Caudate nucleus (tissue), 63 donors: ENCODE measurements at places on chromosomes 2 and 18.

DNA sequence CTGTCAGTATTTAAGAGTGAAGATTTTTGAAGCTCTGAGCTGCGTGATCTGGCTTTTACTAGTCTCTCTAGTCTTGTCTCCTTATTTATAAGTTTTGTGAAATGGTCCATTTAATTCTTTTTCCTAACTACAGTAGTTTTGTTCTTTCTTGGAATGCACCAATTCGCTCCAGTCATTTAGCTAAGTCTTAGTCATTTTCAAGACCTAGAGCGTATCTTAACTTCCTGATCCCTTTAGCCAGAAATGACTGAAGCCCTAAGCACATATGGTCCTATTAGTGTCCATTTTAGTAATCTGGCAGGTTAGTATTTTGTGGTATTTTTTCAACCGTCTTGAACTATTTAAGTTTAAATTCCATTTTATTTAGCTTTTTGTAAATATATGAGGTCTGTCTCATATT is 3.6 kb downstream of the BIRC6 start:
- no peak for DNase-seq

- DNase-seq: no peak
Measured at GRCh38 chr18:45997700-45998151, 30.6 kb upstream of the EPG5 start.

GRCh38 chr2:36097022-36097421 is 258.6 kb upstream of the CRIM1 start:
- no peak for DNase-seq

DNA sequence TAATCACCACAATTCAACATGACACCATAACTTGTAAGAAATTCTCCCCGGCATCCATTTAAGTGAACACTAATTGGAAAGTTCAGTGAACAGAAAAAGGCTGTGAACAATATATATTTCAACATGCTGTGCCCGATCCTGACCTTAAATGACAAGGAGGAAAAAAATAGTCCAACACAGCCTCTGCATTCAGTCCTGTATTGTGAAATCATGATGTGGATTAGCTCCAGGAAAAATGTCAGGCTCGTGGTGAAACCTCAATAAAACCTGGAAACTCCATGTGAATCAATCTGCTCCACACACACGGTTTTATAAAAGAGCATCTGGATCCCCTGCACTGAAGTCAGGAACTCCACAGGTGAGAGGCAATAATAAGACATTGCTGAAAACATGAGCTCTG is 145.4 kb upstream of the SPOPL start:
- no peak for DNase-seq

DNA sequence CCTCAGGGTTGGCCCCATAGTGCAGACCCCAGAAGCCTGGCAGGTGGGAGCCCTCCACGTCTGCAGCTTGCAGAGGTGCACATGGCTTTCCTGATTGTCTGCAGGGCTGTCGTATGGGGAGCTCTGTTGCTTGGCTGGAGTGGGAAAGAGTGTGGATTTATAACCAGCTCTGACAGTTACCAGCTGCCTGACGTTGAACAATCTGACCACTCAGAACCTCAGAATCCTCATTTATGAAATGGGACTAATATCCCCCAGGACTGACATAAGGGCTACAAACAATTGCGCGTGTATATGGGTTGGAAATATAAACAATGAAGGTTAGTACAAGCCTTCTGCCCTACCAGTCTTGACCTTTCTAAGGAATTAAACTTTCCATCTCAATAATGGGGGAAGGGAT is 13.9 kb upstream of the PXDN start:
- DNase-seq: no peak

- DNase-seq: no peak
Measured at GRCh38 chr18:79974025-79974654, 9.7 kb downstream of the HSBP1L1 start.

DNA sequence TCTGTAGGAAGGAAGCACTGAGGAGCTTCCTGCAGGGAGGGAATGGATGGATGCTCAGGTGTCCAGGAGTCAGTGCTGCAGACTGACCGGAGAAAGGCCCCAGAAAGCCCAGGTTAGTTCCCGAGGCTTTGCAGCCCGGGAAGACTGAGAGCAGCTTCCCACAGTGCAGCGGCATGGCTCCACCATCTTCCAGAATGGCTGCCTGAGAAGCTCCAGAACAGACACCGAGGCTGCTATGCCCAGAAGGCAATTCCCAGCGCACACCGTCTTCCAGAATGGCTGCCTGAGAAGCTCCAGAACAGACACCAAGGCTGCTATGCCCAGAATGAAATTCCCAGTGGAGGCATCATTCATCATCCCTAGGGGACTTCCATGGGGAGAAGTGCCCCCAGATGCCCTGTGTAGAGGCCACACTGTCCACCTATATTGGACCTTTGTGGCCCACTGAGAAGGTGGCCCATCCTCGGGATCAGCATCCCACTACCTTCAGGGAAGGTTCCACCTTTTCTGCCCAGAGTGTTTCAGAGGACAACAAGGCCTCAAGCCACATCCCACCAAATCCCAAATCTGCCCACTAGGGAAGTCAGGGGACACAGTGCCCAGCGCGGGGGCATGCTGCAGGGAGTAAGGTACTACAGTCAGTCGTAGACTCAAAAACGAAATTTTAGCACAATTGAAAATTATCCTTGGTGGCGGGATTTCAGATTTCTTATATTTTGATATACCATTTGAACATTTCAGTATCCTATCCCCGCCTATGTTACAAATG is 80.5 kb downstream of the KCNF1 start:
- DNase-seq: no peak

DNA sequence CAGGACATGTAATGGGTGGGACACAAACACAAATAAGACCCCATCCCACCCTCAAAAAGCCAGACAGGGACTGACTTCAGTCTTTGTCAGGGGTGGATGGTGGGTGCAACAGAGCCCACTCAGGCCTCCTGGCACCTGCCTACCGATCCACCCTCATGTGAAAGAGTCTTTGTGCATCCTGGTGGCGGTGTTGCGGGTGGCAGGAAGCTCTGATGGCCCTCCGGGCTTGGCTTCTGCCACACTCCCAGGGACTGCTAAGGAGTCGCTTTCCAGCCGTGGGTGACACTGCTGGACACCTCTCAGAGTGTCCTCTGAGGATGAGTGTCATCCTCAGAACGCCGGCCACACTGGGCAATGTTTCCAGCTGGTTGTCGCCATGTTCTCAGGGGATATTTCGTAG is 92.6 kb downstream of the LDLRAD4 start:
- DNase-seq: no peak

DNA sequence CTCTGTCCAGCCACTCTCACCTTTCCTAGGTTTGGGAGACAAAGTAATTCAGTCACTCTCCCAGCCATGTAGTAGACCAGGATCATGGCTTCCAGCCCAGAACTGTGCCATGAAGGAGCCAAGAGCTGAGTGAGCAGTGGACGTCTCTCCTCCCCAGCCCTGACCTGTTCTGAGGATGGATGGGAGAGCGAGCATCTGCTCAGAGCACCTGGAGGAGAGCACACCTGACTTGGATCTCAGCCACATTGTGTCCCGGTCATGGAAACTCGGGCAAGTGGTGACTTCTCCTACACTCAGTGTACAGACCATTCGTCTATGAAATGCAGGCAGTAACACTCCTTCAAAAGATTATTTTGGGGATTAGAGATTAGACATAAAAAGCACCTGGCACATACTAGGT is 299.7 kb downstream of the TNS1 start:
- DNase-seq: no peak

GRCh38 chr2:218406949-218407618 is 7.4 kb downstream of the CTDSP1 start:
- no peak for DNase-seq

DNA sequence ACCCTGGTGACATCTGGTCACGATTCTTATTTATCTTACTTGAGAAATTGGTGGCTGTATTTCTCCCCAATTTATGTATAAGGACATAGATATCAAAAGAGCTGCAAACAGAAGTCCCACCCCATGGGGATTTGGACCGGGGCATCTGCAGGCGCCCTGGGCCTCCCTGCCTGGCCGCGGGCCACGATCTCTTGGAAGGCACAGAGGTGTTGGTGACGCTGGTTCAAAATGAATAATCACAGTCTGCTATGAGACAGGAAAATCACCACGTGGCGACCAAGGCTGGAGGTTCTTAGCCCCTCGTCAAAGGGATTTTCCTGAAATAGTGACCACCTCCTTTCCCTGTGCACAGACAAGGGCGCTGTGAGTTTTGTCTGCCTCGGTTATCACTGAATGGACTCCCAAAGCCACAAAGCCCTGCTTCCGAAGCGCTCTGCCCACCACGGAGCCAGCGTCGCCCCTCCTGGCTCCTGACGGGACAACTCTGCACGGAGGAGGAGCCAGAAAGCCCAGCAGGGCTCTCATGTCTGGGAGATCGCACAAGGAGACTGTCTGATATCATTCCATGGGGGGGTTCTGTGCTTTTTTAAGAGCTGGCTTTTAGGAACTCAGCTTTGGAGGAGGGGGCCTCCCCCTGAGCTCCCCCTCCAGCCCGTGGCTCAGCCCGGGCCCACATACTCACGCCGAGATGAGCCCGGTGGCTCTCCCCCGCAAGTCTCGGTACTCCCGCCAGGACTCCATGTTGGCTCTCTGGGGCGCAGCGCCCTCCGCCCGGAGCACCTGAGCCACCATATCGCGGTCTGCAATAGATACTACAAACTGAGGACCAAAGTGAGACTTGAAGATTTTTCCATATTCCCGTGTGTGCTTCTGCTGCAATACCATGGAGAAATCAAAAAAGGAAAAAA is 14.6 kb downstream of the CYP27C1 start:
- DNase-seq: no peak

DNA sequence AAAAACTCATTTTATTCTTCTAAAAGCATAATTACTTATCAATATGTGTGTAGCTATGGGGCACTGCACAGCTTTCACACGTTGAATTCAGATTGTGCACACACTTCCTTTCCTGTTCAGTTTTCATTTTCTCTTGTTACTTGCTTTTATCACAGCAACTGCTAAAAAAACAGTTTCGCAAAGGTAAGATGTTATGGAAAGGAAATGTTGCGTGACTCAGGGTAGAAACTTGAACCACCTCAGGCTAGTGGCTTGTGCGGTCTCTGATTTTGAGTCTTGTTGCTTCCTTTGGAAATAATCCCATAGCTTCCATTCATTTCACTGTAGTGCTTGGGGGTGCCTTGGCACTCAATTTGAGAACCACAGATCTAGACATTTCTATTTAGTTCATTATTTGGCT is 171.9 kb downstream of the FMNL2 start:
- no peak for DNase-seq

DNA sequence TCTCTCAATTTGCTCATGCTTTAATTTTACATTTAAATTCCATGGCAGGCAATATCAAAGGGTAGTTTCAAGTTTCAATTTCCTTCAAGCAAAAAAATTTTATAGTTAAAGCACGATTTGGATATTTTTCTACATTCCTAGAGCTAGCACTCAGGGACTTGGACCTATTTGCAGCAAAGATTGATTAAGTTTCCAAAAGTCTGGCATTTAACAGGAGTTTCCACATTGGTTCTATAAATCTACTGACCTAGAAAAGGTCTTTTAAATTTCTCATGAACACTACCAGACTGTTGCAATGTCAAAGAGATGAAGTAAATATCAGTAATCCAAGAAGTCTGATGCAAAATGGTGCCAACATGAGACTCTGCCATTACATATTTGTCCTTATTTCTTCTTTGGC is 253.7 kb upstream of the LINC00305 start:
- no peak for DNase-seq

DNA sequence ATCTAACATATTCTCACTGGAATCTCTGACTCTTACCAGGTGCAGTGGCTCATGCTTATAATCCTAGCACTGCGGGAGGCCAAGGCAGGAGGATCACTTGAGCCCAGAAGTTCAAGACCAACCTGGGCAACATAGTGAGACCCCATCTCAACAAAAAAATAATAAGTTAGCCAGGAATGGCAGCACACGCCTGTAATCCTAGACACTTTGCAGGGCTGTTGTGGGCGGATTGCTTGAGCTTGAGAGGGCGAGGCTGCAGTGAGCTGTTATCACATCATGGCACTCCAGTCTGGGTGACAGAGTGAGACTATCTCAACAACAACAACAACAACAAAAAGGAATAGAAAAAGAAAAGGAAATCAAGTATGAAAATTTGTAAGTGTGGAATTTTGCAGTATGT is 306.5 kb upstream of the CYP26B1 start:
- no peak for DNase-seq

DNA sequence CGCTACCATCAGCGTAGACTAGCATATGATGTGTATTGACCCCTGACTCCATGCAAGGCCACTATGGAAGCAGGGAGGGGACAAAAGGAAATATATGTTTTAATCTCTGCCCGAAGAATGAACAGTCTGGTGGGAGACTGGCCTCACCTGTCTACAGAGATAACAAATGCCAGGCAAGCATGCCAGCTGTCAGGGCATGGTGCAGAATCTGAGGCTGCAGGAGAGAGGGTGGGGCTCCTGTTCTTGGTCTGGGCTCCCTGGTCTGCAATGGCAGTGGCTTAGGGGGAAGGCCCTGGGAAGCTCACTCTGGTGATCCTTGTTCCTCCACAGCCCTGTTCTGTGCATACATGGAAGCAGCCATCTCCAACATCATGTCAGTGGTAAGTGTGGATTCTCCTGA is 27.5 kb downstream of the SLC14A2 start:
- no peak for DNase-seq

DNA sequence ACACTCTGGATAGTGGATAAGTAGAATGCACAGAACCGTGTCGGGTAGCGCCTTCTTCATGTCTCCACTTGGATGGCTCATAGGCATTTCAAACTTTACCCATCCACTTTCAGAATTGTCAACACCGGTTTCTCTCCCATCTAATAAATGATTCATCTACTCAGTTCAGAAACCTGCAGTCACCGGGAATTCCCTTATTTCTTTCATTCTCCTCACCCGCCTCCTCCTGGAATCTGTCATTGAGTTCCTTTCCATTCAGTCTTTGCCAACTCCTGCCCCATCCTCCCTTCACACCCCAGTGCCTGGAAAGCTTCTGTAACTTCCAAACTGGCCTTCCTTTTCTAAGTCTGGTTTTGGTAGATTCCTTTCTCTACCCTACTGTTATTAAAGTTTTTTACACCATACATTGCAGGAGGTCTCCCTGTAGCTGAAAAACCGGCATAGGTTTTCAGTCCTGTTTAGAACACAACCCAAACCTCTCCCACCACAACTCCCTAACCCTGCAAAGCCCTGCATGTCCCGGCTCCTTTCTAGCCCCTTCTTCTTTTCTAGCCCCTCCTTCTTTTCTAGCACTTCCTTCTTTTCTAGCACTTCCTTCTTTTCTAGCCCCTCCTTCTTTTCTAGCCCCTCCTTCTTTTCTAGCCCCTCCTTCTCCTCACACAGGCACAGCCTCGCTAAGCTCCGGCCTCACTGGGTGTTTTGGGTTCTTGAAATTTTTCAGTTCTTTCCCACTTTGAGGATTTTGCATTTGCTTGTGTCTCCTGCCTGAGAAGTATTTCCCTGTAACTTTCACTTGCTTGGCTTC is 133.9 kb upstream of the KLHL14 start:
- no peak for DNase-seq
